ENCODE measurements at places on chromosomes 5 and 9.

DNA sequence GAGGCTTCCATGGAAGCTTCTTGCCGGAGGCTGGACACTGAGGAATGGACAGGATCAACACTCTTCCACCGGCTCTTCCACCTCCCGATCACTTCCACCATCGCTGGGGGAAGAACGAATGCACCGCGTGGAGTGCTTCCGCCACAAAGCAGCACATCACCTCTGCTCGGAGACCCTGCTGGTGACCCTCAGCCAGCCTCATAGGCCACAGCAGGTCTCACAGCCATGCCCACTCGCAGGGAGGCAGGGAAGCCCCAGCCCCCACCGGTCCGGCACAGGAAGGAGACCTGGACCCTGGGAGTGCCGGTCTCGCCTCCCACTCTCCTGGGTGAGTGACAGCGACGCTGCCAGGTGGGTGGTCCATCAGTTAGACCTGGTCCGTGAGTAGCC lies 4.7 kb downstream of the MRPL36 start:
- no peak for DNase-seq

- no peak for DNase-seq
Observed at GRCh38 chr9:114624677-114625076, 13.6 kb downstream of the TMEM268 start.

DNA sequence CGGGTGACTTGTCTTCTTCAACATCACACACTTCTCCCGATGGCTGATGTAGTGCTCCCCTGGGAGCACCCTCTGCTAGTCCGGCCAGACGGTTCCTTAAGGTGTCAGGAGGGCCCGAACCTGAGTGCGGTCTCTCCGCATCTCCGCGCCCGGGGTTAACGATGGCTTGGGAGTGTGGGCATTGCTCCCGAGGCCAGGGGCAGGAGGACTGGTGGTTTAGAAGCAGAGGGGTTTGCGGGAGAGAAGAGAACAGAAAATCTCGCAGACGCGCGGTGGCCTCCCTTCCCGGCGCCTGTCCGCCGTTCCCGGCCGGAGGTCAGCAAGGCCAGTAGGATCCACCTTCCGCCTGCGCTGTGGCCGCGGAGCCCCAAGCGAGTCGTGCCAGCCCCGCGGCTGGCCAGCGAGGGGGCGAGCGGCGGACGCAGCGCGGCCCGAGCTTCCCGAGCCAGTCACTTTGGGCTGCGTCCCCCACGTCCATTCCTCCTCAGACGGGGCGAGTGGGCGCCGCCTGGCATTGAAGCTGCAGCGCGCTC lies 700 bp downstream of the CDO1 start:
- DNase-seq: no peak

- no peak for DNase-seq
Observed at GRCh38 chr9:70367305-70367930, 47.0 kb downstream of the KLF9 start.

DNA sequence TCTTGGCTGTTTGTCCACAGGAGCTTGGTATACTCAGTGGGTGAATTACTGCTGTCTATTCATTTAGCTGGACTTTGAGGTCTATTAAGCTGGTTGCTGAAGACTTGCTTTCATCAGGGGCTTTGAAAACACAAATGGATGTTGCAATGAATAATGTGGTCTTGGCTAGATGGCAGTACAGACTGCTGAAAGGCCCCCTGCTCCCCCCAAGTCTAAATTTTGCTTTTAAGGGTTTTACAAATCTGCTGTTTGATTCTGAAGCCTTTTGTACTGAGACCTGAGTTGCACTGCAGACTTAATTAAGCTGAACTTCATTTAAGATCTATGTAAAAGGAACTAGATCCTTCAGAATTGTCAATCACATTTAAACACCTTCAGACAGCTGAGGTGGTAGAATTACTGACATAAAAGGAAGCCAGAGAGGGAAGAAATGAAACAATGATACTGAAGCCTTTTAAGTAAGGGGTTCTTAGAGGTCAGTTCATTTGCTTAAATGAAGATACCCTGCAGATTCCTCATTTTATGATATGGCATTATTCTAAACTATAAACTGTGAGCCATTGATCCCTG lies 37.3 kb downstream of the KCTD16 start:
- no peak for DNase-seq

- DNase-seq: no peak
Observed at GRCh38 chr9:78235256-78235761, 566 bp upstream of the CEP78 start.

DNA sequence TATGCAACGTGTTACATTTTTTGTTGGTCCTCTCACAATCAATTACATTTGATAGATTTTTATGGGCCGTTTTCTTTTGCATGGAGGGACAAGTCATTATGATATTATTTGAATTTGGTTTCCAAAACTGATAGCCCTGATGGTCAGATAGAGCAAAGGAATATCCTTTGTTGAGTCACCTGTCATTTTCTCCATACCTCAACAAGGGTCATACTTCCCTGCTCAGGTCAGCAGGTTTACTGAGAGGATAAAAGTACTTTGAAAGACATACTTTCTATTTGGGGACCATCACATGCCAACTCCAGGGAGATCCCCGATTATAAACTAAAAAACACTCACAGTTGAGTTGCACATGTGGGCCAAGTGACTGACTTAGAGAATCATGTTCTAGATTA lies 132.9 kb downstream of the SUSD1 start:
- DNase-seq: no peak

DNA sequence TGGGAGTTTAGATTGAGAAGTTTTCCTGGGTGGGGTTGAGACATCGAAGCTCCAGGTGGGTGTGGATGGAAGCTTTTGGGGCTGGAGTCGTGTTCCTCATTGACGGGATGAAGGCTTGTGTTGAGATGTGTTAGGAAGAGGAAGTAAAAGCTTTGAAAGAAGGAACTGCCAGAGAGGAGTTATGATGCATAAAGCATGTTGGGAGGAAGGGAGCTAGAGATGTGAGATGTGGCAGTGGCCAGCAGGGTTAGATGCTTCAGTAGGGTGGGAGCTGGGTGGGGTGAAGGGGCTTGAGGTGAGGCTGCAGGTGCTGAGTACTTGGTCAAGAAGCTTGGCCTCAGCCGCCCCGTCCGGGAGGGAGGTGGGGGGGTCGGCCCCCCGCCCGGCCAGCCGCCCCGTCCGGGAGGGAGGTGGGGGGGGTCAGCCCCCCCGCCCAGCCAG lies 56.7 kb downstream of the HSPA4 start:
- DNase-seq: no peak

DNA sequence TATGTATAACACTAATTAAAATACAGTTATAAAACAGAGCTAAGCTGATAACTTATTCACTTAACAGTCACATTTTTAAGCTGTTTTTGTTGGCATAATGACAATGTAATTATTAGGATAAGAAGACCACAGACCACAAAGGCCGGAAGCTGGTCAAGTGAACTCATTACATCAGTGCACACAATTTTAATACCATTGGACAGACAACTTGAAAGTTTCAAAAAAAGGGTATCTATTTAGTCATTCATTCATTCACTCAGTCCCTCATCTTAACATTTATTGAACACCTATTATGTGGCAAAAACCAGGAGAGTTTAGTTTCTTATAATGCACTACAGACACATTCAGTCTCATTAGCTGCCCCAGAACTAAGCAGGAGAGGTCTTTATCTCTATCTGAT lies 11.6 kb downstream of the ERP44 start:
- DNase-seq: no peak

Measured in NCI-H2029 (cell line).